Ecto neural progenitor cell (in vitro differentiated cells): ENCODE measurements at places on chromosomes 7 and 10.

DNA sequence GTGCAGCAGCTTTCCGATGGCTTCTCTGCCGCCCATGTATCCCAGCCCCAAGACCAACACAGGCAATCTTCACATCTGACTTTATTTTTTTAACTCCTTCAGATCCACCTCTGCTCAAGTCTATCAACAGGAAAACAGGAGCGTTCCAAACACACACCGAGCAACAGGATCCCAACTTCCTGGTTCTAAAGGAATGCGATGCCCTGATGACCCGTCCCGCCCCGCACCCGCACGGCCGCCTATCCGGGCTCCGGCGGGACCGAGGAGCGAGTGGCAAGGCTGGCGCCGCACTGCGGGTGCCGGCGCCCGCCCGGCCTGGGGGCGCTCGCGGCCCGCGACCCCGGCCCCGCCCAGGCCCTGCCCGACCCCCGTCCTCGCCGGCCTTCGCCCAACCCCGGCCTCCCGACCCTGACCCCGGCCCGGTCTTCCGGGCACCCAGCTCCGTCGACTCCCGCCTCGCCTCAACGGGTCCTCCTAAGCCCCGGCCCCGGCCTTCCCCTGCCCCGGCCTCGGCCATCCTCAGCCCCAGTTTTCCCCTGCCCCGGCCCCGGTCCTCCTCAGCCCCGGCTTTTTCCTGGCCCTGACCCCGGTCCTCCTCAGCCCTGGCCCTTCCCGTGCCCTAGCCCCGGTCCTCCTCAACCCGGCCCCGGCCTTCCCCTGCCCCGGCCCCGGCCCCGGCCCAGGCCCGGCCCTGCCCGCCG, 730 bp downstream of the LARP4B start:
- peak; percentile 73 for DNase-seq

DNA sequence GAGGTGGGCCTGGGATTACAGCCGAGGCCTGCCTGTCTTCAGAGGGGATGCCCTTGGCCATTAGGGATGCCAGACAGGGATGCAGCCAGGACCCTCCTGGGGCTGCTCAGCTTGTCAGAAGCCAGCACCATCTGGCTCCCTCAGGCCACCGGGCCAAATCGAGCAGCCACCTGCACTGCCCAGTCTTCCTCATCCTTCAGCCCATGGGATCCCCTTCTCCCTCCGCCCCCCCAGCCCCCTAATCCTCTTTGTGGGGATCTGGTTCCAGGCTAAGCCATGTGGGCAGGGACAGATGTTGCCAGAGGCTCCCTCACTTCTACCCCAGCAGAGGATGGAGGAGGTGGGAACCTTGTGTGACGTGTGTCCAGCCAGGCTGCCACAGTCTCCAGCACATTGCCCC, 137.4 kb upstream of the PPIF start:
- DNase-seq = no peak

DNA sequence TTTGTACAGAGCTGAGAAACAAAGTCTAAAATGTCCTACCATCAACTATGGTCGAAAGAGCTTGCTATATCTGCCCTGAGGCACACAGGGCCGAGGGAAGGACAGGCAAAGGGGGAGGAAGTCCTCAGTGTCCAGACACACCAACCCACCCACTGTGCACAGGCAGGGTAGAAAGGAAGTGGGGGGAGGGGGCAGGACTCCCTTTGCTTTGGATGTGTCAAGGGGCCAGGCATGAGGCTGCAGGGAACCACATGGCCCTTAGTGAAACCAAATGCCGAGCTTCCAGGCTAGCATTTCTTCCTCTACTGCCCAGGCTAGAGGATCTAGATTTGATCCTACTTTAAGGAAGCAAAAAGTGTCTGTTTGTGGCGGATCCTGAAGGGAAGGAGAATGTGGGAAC, 28.6 kb downstream of the KCNH2 start:
- peak; percentile 50 for DNase-seq

DNA sequence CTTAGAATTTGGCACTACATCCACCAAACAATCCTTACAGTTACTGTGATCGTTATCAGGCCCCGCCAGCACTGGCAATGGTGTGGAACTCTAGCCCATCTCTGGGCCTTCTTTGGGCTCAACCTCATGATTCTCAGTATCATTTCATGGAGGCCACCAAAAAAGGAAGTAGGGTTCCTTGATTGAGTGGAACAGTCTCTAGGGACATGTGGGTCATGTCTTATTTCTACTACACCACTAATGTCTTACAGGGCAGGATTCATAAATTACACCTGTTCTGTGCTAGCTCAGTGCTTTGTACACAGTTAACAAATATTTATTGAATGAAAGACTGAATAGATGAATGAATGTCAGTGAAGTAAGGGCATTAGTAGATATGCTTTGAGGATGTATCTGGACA, 53.9 kb downstream of the AP3M1 start:
- DNase-seq = no peak

DNA sequence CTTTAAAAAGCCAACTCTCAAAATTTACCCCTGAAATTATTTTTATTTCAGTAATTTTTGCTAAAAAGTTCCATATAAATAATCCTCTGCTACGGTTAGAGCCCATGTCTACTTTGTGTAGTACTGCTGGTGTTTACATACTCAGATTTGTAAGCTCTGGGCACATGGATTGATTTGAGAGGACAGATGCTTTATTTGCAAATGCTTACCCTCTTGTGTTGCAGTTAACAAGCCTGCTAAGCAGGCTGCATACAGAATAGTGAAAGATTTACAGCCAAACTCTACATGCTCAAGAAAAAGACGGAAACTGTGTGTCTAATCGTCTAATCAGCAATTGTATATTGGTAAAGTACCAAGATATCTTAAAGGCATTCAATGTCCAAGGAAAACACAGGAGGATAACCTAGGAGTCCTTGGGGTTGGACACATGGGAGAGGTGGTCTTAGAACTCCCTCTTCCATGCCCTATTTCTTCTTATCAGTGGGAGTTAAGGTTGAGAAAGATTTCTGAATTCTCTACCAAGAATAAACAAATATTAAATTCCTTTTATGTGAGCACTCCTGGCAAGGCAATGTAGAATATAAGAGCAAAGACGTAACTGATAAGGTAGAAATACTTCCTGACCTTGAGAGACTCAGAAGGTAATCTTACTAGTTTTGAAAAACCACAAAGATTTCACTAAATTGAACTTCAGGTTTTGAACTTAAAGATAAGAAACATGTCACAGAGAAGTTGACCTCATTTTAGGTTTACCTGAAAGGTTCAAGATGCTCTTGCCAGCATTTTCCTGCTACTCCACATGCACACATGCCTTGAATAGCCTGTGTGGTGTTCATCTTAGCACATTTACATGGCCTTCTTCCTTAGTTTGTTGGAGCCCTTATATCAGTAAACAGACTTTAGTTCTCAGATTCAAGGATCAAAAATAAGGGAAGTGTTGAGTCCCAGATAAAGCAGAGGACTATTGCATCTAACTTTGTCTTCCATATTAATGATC, 1216.5 kb downstream of the SORCS3 start:
- DNase-seq = no peak

DNA sequence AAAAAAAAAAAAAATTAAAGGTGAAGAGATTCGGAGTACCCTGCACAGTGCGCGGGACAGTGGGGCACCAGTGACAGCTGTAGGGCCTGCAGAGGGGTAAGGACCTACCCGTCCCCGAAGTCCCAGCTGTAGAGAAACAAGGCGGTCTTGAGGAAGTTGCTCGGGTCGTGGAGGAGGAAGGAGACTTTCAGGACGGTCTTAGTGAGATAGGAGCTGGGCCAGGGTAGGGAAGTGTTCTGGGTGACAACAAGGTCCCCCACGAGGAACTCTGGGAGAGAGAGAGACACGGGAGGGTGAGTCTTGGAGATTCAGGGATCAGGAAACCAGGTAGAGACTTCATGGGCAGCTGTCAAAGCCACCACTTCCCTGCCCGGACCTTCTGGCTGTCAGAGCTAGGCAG, 9.7 kb downstream of the TMEM130 start:
- DNase-seq = no peak

DNA sequence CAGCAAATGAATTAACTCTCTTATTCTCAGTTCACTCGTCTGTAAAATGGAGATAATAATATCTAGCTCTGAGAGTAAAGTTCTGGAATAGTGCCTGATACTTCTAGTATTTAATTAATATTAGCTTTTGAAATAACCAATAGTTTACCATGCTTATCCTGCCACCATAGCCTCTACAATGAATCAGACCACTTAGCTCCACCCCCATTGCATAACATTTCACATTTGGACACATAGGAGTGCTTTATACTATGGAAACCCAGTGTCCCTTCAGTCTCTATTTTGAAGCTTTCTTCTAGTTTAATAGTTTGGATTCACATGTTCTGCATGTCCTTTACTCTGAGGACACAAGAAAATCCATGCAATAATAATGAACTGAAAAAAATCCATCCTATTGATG, 427.3 kb upstream of the C7orf33 start:
- DNase-seq = no peak

- DNase-seq = no peak
These were observed 499.4 kb downstream of the AUTS2 start for GRCh38 chr7:70097645-70098044.

- DNase-seq = no peak
These were observed 455 bp downstream of the CUL2 start for GRCh38 chr10:35089611-35090161.

- no peak for DNase-seq
These were observed 4.8 kb downstream of the CALML5 start for GRCh38 chr10:5494611-5495010.

DNA sequence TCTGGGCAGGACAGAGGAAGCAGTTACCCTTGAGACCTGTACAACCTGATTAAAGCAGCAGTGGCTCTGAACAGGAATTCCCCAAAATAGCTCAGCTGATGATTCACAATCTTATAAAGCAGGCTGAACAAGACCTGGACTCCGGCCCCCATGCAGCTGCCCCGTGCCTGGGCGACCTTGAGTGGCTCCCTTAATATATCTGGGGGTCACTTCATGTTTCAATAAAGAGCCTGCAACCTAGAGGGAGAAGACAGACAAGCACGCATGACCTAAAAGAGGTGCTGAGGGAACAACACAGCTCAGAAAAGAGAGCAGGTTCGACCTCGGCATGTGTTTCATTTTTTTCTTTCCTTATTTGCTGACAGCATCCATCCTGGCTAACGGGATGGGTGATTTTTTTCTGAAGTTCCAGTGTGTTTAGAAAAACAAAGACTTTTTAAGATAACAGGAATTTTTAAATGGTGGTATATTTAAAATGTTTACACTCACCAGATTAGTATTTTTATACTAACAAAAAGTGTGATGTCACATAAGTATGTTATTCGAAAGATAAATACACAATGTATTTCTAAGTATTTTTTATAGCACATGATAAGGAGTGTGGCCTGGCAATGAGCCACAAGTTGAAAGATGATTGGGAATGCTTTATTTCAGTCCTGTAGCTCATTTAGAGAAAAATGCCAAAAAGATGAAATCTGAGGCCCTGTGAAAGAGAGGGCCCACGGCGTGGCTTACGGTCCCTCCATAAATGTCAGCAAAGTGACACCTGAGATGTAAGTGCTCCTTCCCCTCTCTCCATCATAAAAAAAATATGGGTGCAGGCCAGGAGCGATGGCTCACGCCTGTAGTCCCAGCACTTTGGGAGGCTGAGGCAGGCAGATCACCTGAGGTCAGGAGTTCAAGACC, 161.3 kb downstream of the SLIT1 start:
- DNase-seq = no peak

DNA sequence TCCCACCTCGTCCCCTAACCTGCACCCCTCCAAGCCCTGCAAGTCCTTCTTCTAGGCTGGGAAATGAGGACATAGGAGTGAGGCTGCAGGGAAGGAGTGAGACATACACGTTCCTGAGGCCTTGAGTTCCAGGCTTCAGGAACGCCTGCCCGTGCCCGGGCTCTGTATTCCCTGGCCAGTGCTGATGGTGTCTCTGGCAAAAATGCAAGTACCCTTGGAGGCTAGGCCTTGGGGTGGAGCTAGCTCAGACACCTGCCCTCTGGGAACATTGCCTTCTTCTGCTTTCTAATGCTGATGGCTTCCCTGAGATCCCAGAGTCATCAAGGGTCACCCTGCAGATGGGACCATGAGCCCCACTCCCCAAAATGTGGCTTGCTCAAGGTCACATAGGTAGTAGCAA, 76.0 kb downstream of the GRK5 start:
- DNase-seq = no peak

- no peak for DNase-seq
These were observed 718 bp upstream of the UMAD1 start for GRCh38 chr7:7639847-7640220.

GRCh38 chr10:49367600-49367999, 28.3 kb downstream of the DRGX start:
- DNase-seq = peak; percentile 46

- no peak for DNase-seq
These were observed 847.1 kb downstream of the REEP3 start for GRCh38 chr10:64368298-64368697.

GRCh38 chr10:121680879-121681655, 82.8 kb upstream of the FGFR2 start:
- peak; percentile 89 for DNase-seq

DNA sequence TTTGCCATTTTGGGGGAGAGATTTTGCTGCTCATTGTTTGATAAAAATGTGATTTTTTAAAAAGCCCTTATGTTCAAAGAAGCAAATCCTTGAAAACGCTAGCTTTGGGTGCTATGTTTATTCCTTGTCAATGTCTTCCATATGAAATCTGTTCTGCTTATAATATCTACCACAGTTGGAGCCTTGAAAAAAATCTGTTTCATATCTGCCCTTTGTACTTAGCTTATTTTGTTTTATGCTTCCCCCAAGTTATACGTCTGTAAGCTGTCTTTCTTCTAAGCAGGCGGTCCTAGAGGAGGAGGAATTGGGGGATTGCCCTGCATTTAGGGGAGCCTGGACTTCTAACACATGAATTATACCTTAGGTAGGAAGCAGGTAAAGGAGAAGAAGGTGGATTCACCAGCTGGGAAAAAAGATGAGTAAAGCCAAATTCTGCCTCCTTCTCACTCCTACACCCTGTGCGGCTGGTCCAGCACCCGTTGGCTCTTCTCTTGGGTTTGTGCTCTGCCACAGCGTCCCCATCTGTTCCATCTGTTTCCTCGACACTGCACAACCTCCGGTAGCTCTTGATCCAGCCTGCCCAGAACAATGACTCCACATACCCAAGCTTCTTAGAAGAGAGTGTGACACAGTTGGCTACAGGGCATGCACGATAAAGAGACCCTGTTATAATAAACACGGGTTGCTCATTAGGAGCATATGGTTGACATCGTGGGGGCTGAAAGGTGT, 31.9 kb upstream of the NEUROD6 start:
- no peak for DNase-seq

- DNase-seq = no peak
These were observed 142.6 kb upstream of the NEBL start for GRCh38 chr10:21039721-21040120.

DNA sequence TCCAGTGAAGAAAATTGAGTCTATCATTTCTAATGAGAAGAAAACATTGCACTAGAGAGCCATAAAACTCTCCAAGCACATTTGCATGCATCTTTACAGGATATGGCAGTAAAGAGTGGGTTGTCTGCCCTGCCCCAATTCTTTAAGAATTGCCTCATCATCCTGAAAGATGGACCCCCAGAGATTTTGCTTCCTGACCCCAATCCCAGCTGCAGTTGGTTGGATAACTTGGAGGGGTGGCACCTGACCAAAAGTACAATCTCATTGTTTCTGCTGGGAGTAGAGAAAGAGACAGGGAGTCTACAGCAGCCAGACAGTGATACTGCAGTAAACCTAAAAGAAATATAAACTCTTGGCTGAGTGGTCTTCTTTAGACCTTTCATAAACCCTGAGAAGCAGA, 49.1 kb upstream of the ADCY1 start:
- DNase-seq = no peak
